ENCODE measurements at places on chromosomes 3 and 15. TPM values are rescaled to one million over a fixed set of nuclear protein-coding genes. Genes with fewer than 3 reads are reported as not detected.

RPP25 gene
- 0.79 TPM for total RNA-seq

MYO5C gene
- total RNA-seq = 0.53 TPM

OR4M2 gene
- total RNA-seq = not detected

MAGI1 gene
- total RNA-seq = 0.23 TPM

MASP1 gene
- total RNA-seq = not detected

- no peaks in the 10 kb centered on the region for H3K36me3 ChIP-seq
- H3K27me3 ChIP-seq = peaks cover 2% of the 10 kb centered on the region
- no peaks in the 10 kb centered on the region for H3K4me1 ChIP-seq
- no peak for DNase-seq
- H3K4me3 ChIP-seq = no peak overlapping the region
Measured at GRCh38 chr3:107208100-107208499, 169.1 kb upstream of the CCDC54 start.

DNA sequence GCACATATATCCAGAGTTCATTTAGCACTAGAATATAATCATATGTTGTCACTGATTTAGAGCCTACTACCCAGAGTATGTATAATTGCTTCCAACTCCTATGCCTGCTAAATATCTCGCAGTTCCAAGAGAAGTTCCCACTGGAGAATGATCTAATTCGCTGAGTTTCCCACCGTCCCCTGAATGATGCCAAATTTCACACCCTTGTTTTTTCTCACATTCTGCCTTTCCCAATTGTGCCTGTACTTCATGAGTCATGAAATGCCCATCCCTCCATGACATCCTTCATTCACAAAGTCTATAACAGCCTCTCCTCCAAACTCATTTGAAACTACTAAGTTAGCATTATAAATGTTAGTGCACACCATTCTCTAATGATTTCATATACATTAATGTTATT lies 177.2 kb downstream of the CBLB start:
- H3K4me1 ChIP-seq = no peaks in the 10 kb centered on the region
- no peak overlapping the region for H3K27ac ChIP-seq
- no peaks in the 10 kb centered on the region for H3K27me3 ChIP-seq
- H3K4me3 ChIP-seq = no peak overlapping the region
- H3K36me3 ChIP-seq = no peaks in the 10 kb centered on the region

- H3K4me1 ChIP-seq = no peaks in the 10 kb centered on the region
- H3K27me3 ChIP-seq = no peaks in the 10 kb centered on the region
- no peak overlapping the region for H3K4me3 ChIP-seq
- H3K36me3 ChIP-seq = no peaks in the 10 kb centered on the region
- no peak overlapping the region for H3K27ac ChIP-seq
Measured at GRCh38 chr15:66901336-66902100, 163.9 kb upstream of the SMAD3 start.

- DNase-seq = no peak
- peaks cover 2% of the 10 kb centered on the region for H3K36me3 ChIP-seq
- peaks cover 29% of the 10 kb centered on the region for H3K4me1 ChIP-seq
- H3K27ac ChIP-seq = no peak overlapping the region
Measured at GRCh38 chr15:68797599-68798345, 22.9 kb downstream of the ANP32A start.

GRCh38 chr3:40877631-40878463 lies 321.5 kb upstream of the CTNNB1 start:
- no peaks in the 10 kb centered on the region for H3K27me3 ChIP-seq
- no peak for DNase-seq
- no peaks in the 10 kb centered on the region for H3K4me1 ChIP-seq
- no peak overlapping the region for H3K4me3 ChIP-seq
- no peak overlapping the region for H3K27ac ChIP-seq
- no peaks in the 10 kb centered on the region for H3K36me3 ChIP-seq

All from T-cell (primary cell).